ENCODE measurements at places on chromosomes 5 and 9.

GRCh38 chr5:140114341-140115185 lies 654 bp downstream of the PURA start:
- no peak for DNase-seq

GRCh38 chr9:105329719-105330062 lies 85.2 kb downstream of the SLC44A1 start:
- DNase-seq = no peak

GRCh38 chr5:179763215-179763945 lies 30.4 kb upstream of the LTC4S start:
- peak; percentile 5 for DNase-seq

DNA sequence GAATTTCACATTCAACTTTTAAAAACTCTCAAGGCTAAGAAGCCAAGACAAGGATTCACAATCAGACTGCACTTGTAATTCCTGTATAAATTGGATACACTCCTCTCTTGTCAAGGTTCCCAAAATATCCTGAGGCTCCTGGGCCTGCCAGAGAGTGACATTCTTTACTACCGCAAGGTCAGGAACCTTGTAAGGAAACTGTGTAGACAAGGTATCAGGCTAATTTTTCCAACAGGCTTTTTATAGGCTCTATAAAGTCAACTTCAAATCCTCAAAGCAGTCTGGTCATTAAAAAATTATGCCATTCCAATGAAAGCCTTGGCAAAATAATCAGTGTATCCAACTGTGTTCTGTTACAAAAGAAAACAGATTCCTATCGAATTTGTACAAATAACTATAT lies 15.5 kb upstream of the PAIP1 start:
- no peak for DNase-seq

- DNase-seq = no peak
Observed at GRCh38 chr5:169778622-169779596, 141.8 kb downstream of the DOCK2 start.
